ENCODE measurements at places on chromosomes 11 and 22.

DNA sequence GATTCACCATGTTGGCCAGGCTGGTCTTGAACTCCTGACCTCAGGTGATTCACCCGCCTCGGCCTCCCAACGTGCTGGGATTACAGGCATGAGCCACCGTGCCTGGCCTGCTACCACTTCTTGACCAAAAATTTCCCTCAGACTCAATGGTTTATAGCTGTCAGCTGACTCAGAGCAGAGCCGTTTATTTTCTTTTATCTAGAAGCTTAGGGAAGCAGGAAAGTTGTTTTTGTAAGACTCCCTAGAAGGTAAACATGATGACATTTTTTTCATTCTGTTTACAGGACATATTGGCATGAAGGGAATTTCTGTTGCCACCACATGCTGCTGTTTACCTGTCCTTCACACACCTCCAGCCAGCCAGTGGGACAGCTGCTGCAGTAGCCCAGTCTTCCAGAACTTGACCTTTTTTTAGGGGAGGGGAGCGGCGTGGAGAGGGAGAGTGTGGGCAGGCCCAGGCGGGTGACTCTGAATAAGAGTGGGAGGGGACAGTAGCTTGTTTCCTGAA, 56.1 kb upstream of the PTPRJ start:
- DNase-seq, result no peak

GRCh38 chr22:39574779-39575551, 4.4 kb downstream of the CACNA1I start:
- DNase-seq, result no peak

GRCh38 chr11:14974515-14975251, 2.5 kb upstream of the CALCA start:
- DNase-seq, result no peak

DNA sequence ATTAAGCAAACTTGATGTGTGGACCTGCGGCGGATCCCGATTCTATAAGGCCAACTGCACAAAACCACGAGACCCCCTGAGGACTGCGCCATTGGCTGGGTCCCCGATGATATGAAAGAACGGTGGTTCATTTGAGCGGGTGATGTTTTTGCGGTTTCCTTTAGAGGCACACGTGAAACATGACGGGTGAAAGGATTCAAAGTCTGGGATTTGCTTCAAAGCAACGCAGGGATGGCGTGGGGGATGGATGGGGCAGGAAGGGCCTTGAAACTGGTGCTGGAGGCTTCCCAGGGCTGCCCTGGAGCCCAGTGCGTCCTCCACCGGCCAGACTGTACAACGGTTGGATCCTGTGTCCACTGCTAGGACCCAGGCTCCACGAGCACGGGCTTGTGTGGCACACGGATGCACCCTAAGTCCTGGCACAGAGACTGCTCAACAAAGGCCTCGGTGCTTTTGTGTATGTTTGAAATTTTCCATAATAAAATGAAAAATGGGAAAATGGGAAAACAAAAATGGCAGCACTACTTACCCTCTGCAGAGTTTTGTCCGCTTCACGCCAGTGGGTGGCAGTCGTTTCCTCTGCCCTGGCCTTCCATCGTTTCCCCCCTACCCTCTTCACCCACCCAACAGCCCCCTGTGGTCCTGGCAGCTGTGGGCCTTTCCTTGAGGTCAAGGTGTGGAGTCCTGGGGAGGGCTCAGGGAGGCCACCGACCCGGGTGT, 3.6 kb downstream of the ASCL2 start:
- no peak for DNase-seq

DNA sequence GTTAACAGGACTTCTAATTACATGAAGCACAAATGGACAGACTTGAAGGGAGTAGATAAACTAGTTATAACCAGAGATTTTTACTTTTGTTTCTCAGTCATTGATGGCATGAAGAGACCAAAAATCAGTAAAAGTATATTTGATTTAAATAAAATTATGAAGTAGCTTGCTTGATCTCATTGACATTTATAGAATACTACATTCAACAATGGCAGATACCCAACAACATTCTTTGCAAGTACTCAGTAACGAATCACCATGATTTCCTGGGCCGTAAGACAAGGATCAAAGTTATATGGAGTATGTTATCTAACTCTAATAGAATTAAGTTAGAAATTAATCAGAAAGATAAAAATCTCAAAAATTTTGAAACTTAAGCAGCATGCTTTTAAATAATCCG, 317.6 kb downstream of the TBC1D22A start:
- DNase-seq, result no peak

DNA sequence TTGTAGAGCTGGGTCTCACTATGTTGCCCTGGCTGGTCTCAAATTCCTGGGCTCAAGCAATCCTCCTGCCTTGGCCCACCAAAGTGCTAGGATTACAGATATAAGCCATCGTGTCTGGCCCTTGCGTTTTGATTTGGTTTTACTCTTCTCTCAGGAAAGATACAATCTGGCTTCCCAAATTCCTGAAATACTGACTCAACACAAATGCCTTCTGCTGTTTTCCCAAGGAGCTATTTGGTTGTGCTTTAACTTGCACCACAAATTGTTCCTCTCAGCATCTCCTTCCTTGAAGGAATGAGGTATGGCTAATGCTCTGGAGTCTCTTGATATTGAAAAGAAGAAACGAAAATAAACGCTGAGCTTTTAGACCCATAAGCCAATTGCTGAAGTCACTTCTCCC, 110.0 kb upstream of the PAX6 start:
- no peak for DNase-seq

GRCh38 chr22:50582493-50583293, at the start of gene CHKB:
CHKB (minus strand) TSS chr22:50582849; CDS start chr22:50582781, 68 bp downstream.
- DNase-seq, result peak; percentile 82

GRCh38 chr11:8699903-8700302, 17.3 kb downstream of the RPL27A start:
- no peak for DNase-seq

GRCh38 chr11:113198972-113199661, 115.3 kb upstream of the TTC12 start:
- no peak for DNase-seq

GRCh38 chr11:75014129-75014528, 25.4 kb downstream of the NEU3 start:
- no peak for DNase-seq

DNA sequence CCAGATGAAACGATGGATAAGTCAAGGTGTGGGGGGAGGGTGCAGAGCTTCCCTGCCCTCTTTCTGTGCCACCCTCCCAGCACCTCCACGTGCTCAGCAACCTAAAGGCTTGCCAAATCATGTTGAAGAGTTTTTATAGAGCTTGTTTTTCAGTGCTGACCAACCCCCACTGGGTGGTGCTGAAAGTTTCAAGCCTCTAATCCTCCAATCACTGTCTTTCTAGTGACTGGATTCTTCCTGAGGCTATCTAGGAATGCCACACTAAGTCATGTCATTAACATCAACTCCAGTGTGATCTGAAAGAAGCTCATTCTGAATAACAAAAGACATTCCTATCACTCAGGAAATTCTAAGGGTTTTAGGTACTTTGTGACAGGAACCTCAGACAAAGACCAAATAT, 382.6 kb downstream of the DYNC2H1 start:
- DNase-seq, result no peak

GRCh38 chr11:38788561-38788960, 2190.5 kb upstream of the RAG2 start:
- no peak for DNase-seq

- DNase-seq, result no peak
Measured at GRCh38 chr11:62805961-62806441, 761 bp upstream of the NXF1 start.

DNA sequence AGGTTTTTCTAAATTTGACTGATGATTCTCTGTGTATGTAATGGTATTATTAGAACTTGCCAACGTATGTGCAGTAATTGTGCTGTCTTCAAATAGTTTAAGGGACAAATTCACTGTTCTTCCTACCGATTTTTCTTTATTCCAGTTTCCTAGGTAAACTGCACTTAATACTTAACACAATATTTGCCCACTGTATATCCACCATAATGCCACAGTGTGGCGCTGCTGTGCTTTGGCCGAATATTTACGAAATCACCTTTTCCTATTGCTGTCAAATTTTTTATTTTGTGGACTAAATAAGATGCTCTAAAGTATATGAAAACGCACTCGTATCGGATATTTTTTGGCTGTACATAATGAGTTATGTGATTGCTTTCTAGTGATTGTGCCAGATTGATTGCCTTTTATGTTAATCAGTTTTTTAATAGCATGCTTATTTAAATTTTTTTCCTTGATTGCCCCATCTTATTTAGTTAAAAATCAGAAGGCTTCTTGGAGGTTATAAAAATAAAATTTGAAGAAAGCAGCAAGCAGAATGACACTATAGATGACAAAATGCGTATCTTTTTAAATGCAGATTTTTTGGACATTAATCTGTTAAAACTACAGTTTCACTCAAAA, 10.5 kb downstream of the AASDHPPT start:
- DNase-seq, result no peak

GRCh38 chr11:121513807-121514206, 61.0 kb upstream of the SORL1-AS1 start:
- no peak for DNase-seq

DNA sequence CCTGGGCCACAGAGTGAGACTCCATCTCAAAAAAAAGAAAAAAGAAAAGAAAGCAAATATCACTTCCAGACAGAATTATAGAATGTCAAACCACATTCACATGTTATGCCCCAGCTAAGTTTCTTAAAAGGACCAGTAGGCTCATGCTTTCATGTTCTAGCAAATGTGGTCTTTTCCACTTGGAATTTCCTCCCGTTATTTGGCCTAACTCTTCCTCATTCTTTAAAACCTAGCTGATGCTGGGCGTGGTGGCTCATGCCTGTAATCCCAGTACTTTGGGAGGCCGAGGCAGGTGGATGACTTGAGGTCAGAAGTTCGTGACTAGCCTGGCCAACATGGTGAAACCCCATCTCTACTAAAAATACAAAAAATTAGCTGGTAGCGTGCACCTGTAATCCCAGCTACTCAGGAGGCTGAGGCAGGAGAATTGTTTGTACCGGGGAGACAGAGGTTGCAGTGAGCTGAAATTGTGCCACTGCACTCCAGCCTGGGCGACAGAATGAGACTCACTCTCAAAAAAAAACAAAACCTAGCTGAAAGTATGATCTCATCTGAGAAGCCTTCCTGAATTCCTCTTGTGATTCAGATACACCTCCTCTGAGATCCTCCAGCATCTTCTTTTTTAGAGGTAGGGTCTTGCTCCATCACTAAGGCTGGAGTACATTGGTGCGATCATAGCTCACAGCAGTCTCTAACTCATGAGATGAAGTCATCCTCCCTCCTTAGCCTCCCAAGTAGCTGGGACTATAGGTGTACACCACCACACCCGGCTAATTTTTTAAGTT, 50.4 kb downstream of the FCHSD2 start:
- no peak for DNase-seq

- DNase-seq, result no peak
Measured at GRCh38 chr11:79670882-79671281, 230.1 kb upstream of the TENM4 start.

GRCh38 chr22:46460857-46461256, 76.6 kb downstream of the CELSR1 start:
- DNase-seq, result no peak

DNA sequence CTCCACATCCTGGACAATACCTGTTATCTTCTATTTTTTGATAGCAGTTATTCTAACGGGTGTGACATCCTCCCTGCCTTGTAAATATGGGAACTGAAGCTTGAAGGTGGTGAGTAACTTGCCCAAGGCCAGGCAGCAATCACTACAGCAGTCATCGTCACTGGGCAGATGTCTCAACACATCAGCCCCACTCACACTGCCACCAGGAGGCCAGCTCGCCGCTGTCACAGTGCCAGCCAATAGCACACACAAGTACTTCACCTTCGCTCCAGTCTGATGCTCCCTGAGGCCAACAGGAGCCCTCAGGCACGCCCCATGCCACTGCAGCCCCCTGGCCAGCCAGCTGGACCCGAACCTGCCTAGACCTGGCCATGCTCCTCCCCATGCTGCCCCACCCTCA, 4.9 kb upstream of the TTLL1 start:
- DNase-seq, result no peak

DNA sequence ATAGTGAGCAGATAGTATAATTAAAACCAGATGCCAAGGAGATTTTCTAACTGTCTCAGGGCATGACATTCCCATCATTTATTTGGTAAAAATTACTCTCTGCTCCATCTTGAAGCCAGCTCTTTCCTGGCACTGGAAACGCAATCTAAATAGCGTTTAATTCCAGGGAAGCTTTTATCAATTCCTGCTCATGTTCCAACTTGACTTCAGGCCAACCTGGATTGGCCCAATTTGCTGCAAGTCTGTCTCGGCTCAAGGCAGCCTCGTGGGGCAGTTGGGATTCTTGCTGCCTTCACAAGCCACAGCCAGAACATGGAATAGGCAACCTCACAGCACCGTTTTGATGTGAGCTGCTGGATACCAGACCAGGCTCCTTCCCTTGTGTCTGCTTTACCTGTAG, 1255.9 kb downstream of the TBC1D22A start:
- DNase-seq, result no peak

GRCh38 chr11:6251120-6251733, 8.4 kb upstream of the CCKBR start:
- no peak for DNase-seq

DNA sequence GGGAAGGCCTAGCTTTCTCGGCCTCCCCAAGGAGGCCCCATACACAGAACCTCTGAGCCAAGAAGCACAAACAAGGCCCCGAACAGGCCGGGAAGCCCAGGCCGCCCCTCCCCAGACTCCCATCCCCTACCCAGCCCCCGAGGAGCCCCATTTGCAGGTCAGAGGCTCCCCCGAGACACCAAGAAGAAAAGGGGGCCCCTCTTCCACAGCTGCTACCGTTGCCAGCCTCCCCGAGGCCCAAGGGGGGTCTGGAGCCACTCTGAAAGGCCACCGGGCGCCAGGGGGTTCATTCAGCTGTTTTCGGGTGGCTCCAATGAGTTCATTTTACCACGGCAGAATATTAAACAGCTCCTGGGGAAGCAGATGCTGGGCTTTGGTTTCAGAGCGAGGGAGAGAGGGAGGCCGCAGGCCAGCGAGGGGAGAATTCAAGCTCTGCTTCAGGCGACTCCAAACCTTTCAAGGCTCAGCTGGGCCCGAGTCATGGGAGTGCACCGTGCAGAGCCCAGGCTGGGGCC, 28.5 kb downstream of the MN1 start:
- no peak for DNase-seq

GRCh38 chr11:64854534-64855502, 10.4 kb upstream of the CDC42BPG start:
- no peak for DNase-seq

DNA sequence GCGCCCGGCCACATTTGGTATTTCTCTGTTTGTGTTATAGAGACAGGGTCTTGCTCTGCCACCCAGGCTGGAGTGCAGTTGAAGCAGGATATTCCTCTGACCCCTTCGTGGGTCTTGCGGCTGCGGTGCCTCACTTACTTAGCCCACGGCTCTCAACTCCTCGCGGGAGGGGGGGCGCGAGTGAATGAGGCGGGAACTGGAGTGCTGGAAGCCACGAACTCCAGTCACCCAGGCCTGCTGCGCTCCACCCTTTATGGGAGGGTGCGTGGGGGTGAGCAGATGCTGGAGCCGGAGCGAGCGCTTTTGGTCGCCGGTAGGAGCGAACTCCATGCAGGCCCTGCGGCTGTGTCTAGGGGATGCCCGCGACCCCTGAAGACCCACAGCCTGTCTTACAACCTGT, 1.8 kb downstream of the C11orf54 start:
- DNase-seq, result no peak
